ENCODE measurements at places on chromosomes 5 and 9.

DNA sequence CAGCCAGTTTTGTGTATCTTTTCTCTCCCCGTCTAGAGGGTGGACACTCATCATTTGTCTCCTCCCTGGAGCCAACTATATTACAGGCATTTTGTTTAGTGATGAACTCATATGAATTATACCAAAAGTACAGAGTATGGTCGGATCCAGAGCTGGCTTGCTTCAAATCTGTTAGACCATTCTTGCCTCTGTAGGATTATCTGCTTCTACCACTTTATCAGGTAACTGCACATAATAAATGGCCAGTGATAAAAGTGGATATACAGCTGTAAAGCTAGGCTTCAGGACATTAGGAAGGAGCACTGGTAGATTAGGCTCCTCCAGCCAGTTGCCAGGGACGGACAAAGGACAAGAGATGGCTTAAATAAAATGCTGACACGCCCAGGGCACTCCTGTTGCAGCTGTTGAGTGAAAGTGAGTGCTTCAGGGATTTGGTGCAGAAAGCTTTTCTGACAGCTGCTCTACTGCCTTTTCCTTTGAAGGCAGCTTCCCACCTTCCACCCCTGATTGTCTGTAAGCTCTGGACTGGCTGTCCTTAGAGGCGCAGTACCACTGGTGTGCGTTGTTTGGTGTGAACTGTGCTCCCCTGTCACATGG, 259.2 kb downstream of the PDZD2 start:
- DNase-seq: no peak

- DNase-seq: no peak
Measured at GRCh38 chr5:56386046-56386445, 152.9 kb upstream of the ANKRD55 start.

DNA sequence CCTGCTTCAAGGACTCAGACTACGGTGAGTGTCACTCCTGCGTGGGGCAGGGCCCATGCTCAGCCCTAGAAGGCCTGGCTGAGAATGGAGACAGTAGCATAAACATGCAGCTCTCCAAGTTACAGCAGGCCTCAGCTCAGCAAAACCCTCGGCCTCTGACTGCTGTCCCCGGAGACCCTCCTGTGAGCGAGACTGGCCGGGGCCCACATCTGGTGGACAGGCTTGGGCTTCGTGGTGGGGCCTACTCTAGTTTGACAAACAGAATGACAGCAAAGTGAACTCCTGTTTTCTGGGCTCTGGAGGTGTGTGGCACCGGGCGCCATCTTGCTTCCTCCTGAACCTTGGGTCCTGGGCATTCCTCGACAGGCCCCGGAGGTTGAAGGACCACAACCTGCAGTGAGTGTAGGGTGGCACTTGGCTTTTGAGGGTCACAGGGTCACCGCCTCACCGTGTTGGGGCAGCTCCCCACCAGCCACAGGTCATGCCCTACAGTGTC, 97.5 kb downstream of the PHF2 start:
- no peak for DNase-seq

- DNase-seq: no peak
Measured at GRCh38 chr5:173744551-173744950, 128.1 kb upstream of the BOD1 start.

DNA sequence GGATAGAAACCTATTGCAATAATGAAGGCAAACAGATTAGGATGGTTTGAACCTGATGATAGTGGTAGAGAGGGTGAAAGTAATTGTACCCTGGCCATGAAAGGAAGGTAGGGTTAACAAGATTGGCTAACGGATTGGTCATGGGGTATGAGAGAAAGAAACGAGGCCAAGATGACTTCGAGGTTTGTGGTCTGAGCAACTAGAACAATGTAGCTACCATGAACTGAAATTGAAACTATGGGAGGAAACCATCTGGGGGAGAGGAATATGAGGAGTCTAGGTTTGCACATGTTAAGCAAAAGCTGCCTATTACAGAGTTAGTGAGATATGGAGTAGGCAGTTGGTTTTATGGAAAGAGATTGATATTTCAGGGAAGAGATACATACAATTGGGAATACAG, 406.0 kb downstream of the PRELID2 start:
- peak; percentile 2 for DNase-seq

GRCh38 chr9:86575137-86575536, 220.9 kb upstream of the TUT7 start:
- no peak for DNase-seq

DNA sequence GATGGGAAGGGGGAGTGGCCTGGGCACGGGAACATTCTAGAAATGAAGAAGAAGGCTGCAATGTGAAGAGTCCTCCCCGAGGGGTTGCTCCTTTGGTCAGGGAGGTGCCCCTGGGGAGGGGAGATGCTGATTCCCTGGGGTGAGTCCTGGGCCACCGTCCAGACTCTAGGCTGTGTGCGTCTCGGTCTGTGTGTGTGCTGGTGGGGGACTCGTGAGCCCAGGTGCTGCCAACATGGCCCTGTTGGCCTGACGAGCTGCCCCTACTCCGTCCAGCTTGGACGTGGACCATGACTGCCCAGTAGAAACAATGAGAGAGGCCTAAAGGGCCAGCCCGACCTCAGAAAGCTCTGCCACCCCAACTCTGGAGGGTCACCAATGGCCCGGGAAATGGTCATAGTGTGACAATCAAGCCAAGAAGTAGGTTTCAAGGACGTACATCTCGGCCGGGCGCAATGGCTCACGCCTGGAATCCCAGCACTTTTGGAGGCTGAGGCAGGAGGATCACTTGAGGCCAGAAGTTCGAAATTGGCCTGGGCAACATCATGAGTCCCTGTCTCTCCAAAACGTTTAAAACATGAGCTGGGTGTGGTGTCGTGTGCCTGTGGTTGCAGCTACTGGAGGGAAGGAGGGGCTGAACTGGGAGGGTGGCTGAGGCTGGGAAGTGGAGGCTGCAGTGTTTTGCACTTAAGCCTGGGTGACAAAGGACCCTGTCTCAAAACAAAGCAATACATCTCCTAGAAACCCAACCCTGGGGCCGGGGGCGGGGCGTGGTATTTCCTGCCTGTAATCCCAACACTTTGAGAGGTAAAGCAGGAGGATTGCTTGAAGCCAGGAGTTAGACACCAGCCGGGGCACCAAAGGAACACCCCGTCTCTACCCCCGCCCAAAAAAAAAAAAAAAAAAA, 17.0 kb downstream of the LHX3 start:
- DNase-seq: no peak

- peak; percentile 31 for DNase-seq
Measured at GRCh38 chr5:33074548-33074947, 363.4 kb downstream of the NPR3 start.

DNA sequence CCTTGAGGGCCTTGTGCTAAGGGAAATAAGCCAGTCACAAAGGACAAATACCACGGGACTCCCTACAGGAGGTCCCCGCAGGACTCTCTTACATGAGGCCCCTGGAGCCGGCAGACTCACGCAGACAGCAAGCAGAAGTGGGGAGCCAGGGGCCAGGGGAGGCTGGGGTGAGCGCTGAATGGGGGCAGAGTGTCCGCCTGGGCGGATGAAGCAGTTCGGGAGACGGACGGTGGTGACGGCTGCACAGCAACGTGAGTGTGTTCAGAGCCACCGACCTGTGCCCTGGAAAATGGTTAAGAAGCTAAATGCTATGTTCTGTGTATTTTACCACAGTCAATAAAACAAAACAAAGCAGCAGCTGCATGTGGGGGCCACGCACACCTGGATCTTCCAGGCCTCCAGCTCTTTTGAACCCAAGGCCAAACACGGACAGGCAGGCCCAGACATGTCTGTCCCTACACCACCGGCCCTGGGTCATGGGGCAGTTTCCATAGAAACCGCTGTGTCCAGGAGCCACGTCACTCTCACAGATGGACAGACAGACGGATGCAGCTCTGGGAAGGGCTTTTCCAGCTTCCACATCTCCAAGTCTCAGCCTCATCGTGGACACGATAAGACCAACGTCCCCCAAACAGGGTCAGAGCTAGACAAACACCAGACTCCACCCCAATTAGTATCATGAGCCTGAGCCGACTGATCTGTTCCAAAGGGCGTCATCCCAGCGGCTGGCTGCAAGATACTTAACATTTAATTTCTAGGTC, 103.9 kb downstream of the VAV2 start:
- no peak for DNase-seq

- DNase-seq: no peak
Measured at GRCh38 chr5:131783874-131784273, 12.9 kb downstream of the FNIP1 start.

GRCh38 chr5:139808481-139809330, 13.1 kb downstream of the PSD2 start:
- DNase-seq: peak; percentile 17

DNA sequence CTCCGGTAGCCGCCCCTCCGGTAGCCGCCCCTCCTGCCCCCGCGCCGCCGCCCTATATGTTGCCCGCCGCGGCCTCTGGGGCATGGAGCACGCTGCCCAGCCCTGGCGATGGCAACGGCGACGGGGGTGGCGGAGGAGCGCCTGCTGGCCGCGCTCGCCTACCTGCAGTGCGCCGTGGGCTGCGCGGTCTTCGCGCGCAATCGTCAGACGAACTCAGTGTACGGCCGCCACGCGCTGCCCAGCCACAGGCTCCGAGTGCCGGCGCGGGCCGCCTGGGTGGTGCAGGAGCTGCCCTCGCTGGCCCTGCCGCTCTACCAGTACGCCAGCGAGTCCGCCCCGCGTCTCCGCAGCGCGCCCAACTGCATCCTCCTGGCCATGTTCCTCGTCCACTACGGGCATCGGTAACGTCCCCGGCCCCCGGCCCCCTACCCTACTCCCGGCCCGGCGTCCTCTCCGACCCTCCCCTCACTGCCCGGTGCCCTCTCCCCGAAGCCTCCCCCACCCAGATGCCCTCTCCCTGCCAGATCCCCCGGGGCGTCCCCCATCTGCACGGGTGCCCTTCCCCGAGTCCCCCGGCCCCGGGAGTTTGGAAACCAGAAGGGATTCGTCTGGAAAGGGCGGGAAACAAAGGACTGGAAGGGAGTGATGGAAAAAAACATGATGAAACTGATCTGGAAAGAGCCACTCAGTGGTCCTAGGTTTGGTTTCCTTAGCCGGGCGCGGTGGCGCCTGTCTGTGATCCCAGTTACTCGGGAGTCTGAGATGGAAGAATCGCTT, 417 bp downstream of the SRD5A1 start:
- no peak for DNase-seq

DNA sequence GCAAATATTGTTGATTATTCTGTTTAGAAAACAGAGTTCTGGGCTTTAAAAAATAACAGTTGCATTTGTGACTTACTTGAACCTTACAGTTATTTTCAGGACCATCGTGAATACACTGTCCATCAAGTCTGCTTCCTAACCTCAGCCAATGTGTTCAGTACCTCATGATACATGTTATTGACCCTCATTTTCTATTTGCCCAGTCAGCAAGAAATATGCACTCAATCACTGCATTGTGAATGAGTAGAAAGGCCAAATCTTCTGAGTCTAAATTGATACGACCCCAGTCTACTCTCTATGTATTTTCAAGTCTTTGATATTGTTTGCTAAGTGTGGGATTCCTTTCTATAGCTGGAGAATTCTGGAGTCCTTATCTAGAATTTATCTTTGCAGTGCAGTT, 156.2 kb downstream of the RAB3C start:
- no peak for DNase-seq

- DNase-seq: no peak
Measured at GRCh38 chr5:38403406-38403805, 145.0 kb downstream of the EGFLAM start.

GRCh38 chr5:125452991-125453390, 706.6 kb upstream of the ZNF608 start:
- no peak for DNase-seq

- DNase-seq: peak; percentile 64
Measured at GRCh38 chr5:57416278-57416994, 66.2 kb downstream of the ACTBL2 start.

- DNase-seq: no peak
Measured at GRCh38 chr5:174400461-174400860, 323.9 kb upstream of the MSX2 start.

- DNase-seq: no peak
Measured at GRCh38 chr9:78519786-78520185, 222.9 kb downstream of the PSAT1 start.

GRCh38 chr9:12784461-12785259, 9.8 kb downstream of the LURAP1L start:
- DNase-seq: peak; percentile 92

DNA sequence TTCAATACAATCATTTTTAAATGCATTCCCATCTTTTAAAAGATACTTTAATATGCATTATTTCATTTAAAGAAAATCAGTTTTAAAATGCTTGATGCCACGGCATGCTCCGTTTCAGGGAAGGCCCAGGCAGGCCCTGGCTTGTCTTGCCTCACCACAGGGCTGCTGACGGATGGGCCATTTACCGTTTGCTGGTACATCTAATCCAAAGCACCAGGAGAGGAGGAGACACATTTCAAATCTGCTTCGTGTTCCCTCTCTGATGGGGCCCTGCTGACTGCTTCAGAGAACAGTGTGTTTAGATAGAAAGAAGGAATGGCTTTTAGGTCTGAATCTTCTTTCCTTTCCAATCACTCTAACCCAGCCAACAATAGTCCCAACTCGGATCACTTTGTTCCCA, 185.2 kb downstream of the DCP2 start:
- DNase-seq: peak; percentile 11

DNA sequence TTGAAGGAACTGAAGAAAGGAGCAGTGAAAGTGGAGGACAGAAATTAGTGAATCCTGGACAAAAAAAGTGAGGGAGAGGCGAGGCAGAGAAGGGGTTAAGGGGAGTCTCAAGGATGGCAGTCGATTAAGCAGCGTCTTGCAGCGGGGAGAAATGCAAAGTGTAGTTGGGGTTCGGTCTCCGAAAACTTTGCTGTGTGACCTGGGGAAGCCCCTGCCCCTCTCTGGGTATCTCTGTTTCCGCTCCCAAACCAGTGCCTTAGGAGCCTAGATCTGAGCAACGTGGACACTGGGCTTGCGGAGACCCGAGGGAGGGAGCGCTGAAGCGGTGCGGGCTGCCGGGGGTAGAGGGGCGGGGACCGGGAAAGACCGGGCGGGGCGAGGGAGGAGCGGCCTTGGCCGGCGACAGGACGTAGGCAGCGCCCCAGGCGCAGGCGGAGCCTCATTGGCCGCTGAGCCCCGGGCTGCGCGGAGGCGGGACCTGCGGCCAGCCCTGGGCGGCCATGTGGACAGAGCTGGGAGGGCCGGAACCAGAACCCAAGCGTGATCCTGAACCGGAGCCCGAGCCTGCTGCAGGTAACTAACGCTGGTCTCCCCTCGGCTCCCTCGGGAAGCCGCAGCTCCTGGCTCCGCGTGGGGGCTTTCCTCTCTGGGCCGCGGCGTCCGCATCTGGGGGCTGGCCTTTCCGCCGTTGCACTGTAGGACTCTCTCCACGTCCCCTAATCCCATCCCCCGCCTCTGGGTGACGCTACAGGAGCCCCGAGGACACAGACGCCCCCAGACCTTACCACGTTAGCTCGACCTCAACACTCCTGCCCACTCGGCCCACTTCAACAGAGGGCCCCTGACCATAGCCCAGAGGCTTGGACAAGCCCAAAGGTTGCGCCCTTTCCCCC, at the start of gene ALDH1B1:
Gene ALDH1B1 (plus strand): TSS at position 468 of the 893 bp plus-strand sequence. CDS start 3,047 bp downstream, outside the sequence.
- peak; percentile 80 for DNase-seq

DNA sequence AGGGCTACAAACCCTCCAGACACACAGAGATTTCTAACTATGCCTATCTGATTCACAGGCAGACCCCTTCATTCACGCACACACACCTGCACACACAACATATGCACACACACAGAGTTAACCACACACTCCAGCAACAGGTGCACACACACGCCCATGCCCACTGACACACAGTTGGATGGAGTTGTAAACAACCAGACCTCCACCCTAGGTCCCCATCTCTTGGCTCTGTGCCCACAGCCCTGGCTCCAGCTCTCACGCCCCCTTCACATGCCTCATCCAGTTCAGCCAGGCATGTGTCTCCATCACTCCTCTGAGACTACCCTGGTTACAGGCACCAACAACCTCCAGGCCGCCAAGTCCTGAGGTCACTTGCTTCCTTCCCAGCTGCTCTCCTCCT, 61.1 kb downstream of the PSD2 start:
- DNase-seq: no peak
